ENCODE measurements at places on chromosomes 5 and 9. TPM values are rescaled to one million over a fixed set of nuclear protein-coding genes. Genes with fewer than 3 reads are reported as not detected.

DNA sequence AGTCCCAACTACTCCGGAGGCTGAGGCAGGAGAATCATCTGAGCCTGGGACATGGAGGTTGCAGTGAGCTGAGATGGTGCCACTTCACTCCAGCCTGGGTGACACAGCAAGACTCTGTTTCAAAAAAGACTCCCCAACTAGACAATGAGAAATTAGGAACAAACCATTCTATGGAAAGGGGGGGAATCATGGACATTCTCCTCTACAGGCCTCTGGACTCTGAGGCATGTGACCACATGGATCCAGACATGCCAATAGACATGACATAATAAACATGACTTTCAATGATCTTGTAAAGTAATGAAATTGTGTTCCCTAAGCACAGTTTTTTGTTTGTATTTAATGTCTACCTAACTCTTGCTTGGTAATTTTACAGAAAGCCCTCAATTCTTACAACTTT lies 8.8 kb downstream of the HOMER1 start:
- H3K27ac ChIP-seq, result no peak overlapping the region
- peaks cover 9% of the 10 kb centered on the region for H3K27me3 ChIP-seq

DNA sequence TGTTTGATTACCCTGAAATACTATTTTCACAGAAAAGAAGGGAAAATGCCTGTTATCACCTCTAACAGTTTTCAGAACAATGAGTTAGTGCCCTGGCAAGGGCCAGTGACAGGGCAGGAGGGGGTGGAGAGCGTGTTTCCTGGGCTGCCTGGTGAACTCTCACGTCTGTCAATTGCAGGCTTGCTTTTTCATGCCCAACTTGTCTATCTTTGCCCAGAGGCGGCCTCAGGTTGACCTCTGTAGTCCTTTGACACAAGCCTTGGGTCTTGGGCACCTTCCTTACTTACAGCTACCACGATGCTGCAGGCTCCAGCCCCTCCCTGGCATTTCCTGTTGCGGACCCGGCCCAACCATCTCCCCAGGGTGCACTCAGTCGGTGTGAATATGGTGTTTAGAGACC lies 2.2 kb upstream of the CEL start:
- H3K4me1 ChIP-seq, result peaks cover 50% of the 10 kb centered on the region
- peak overlapping the region; percentile 81 for H3K27ac ChIP-seq
- H3K27me3 ChIP-seq, result no peaks in the 10 kb centered on the region
- DNase-seq, result no peak

- H3K27me3 ChIP-seq, result peaks cover 2% of the 10 kb centered on the region
- H3K36me3 ChIP-seq, result no peaks in the 10 kb centered on the region
- DNase-seq, result no peak
- H3K4me3 ChIP-seq, result no peak overlapping the region
These were observed 25.6 kb upstream of the SMC2 start for GRCh38 chr9:104068546-104068945.

CARTPT gene
- not detected for total RNA-seq

RICTOR gene
- total RNA-seq, result 50.4 TPM

DNA sequence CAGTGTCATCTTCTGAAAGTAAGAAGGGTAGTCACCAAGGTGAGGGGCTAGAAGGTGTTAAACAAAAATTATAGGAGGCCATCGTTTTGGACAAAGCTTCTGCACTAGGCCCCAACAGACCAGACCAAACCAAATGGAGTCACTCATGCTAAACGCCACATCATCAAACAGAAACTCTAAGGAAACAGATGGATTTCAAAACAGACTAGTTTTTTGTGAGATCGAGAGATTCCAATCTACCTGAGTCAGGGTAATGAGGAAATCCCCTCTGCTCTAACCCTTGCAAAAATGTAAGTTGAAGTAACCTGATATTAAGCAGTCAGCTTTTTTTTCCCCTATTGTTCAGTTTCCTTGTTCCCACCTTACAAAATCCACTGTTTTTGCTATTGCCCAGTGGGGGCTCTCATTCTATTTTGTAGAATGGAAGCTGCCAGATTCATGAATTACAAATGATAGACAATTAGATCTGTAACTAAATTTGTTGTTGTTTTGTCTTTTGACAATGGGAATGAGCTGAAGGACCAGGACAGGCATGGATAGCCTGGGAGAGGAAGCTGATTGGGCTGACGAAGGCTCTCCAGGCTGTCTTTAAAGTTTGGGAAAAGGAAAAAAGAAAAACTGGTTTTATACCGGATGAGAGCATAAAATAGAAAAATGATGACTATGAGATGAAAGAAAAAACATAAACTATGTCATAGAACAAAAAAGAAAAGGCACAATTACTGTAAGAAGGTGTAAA lies 94.7 kb upstream of the ADAMTSL1 start:
- H3K36me3 ChIP-seq, result no peaks in the 10 kb centered on the region
- H3K4me1 ChIP-seq, result no peaks in the 10 kb centered on the region
- H3K4me3 ChIP-seq, result no peak overlapping the region
- no peak overlapping the region for H3K27ac ChIP-seq
- H3K27me3 ChIP-seq, result no peaks in the 10 kb centered on the region

DNA sequence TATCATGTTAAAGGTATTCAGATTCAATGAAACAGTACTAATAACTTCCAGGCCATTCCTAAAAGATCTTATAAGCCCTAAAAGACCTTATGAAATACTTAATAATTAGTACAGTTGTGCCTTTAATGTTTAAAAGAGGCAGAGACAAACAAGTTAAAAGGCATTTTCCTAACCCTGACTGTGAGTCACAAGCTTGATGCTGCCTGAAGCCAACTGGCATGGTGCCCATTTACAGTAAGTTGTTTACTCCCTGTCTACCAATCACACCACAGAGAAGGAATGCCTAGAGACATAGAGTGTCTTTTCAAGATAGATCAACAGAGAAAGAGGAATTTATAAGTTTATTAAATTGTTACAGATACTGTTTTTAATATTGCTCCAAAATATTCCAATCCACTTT lies 47.8 kb downstream of the NR3C1 start:
- H3K27ac ChIP-seq, result no peak overlapping the region
- no peak overlapping the region for H3K4me3 ChIP-seq

SPINK7 gene
- total RNA-seq, result not detected

DNA sequence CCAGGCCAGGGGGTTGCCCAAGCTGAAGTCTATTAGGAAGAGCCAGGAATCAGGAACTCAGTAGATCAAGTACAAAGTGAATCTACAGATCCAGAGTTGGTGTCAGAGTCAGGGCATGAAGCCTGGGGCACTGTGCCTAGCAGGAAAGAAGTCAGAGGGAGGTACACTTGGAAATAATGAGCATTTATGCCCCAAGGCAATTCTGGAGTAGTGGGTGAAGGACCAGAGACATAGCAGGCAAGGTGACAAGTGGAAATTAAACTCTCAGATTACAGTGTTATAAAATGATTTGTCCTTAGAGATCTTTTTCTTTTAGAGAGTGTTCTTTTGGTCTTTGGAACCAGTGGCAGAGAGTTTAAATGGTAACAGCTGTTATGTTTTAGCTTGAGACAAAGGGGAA lies 138.0 kb downstream of the ADAMTSL1 start:
- DNase-seq, result no peak
- no peaks in the 10 kb centered on the region for H3K36me3 ChIP-seq
- no peak overlapping the region for H3K27ac ChIP-seq

C9orf85 gene
- total RNA-seq, result 10.8 TPM

TCF7 gene
- 19.2 TPM for total RNA-seq

SELENOP gene
- 0.13 TPM for total RNA-seq

DMRT1 gene
- not detected for total RNA-seq

GRCh38 chr5:31449174-31449573 lies 82.7 kb downstream of the DROSHA start:
- no peak overlapping the region for H3K4me3 ChIP-seq
- no peak for DNase-seq
- no peaks in the 10 kb centered on the region for H3K27me3 ChIP-seq
- no peak overlapping the region for H3K27ac ChIP-seq

DNA sequence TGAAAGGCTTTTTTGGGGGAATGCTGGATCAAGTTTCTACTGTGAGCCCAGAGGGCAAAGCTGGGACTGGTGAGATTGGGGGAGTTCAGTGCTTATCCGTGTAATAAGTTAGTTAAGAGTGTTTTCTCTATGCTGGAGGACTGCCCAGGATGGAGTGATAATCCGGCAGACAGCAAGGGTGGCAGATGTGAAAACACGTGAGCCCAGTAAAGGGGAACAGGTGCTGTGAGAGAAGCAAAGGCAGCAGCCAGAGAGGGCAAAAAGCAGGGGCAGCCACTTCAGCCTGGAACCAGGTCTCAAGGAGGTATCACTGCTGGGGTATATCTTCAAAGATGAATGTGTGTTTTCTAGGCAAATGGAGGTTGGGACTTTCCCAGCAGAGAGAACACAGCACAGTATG lies 53.9 kb downstream of the GALNT10 start:
- no peak for DNase-seq
- H3K27ac ChIP-seq, result no peak overlapping the region
- no peaks in the 10 kb centered on the region for H3K4me1 ChIP-seq
- H3K4me3 ChIP-seq, result no peak overlapping the region

RELL2 gene
- 19.4 TPM for total RNA-seq

SYK gene
- not detected for total RNA-seq

WWC1 gene
- total RNA-seq, result not detected

NDST1 gene
- 0.13 TPM for total RNA-seq

DNA sequence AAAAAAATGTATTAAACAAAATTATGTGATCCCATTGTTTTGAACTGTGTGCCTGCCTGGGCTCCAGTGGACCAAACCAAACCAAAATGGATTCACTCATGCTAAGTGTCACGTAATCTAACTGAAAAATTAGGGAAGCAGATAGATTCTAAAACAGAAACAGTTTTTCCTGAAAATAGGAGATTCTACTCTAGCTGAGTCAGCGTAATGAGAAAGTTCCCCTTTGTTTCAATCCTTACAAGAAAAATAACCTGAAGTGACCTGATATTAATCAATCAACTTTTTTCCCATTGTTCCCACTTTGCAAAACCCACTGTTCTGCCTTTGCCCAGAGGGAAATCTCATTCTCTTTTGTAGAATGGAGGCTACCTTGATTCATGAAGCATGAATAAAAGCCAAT lies 682.4 kb upstream of the CDH10 start:
- no peaks in the 10 kb centered on the region for H3K27me3 ChIP-seq
- no peaks in the 10 kb centered on the region for H3K4me1 ChIP-seq
- no peak overlapping the region for H3K4me3 ChIP-seq
- H3K36me3 ChIP-seq, result no peaks in the 10 kb centered on the region

DNA sequence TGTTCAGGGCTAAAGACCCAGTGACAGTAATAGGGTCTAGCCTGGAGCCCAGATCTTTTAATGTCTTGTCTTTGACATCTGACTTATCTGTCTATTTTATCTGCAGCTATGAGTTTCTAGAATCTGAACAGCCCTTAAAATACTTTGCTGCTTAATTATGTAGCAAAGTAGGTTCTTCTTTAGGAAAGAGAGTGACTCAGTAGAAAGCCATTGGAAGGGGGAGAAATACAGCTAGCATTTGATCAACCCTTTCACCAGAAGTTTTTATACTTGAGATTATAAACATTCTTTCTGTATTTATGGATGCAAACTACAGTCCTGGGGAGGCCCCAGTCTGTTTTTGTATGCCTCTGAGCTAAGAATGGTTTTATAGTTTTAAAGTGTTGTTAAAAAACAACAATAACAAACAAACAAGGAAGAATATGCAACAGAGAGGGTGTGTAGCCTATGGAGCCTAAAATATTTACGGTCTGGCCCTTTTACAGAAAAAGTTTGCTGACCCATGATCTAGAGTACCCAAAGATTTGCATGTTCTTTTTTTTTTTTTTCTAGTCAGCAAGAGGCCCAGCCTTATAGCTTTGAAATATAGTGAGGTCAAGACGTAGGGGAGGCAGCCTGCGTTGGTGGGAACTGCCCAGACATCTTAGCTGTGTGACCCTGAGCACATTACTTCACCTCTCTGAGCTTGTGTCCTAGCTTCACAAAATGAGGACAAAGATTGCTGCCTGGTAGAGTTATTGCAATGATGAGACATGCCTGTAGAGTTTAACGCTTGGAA lies 9.7 kb downstream of the GSN start:
- peaks cover 5% of the 10 kb centered on the region for H3K4me1 ChIP-seq
- DNase-seq, result no peak
- no peak overlapping the region for H3K4me3 ChIP-seq
- no peaks in the 10 kb centered on the region for H3K36me3 ChIP-seq

GRCh38 chr9:19936598-19936997 lies 147.8 kb upstream of the SLC24A2 start:
- no peak overlapping the region for H3K27ac ChIP-seq
- H3K4me1 ChIP-seq, result peaks cover 10% of the 10 kb centered on the region
- no peak overlapping the region for H3K4me3 ChIP-seq

DNA sequence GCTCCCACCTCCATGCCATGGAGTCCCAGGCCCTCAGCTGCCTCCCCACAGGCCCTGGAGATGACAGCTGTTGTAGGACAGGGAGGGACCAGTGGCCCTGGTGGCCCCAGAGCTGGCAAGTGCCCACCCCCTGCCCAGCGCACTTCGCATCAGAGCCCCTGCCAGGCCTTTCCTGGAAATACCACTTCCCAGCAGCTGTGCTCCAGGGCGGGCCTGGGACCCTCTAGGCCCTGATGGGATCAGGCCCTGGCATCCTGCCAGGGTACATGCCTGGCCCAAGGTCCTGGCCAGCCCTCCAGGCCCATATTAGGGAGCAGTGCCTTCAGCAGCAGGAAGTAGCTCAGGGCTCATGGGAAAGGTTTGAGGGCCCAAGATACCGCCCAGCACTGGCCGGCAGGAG lies 2.5 kb downstream of the KCNT1 start:
- no peak for DNase-seq
- H3K27me3 ChIP-seq, result no peaks in the 10 kb centered on the region
- H3K36me3 ChIP-seq, result no peaks in the 10 kb centered on the region
- no peak overlapping the region for H3K4me3 ChIP-seq
